ENCODE measurements at places on chromosomes 7 and 10.

DNA sequence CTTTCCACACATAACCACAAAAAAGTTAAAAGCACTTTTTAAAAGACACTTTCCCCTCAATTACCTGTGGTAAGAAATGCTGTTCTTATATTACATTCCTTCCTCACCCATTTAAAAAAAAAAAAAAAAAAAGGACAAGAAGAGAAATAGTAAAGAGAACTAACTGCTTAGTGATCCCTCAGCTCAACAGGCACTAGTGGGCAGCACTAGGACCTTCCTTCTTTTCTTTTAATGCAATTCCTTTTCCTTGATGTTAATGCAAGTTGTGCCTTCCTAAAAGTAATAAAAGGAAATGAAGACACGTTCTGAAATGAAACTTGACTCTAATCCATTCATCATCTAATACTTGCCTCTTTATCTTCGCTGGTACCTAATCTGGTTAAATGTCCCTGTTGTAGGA is 189.7 kb downstream of the TCF7L2 start:
- DNase-seq, result no peak

DNA sequence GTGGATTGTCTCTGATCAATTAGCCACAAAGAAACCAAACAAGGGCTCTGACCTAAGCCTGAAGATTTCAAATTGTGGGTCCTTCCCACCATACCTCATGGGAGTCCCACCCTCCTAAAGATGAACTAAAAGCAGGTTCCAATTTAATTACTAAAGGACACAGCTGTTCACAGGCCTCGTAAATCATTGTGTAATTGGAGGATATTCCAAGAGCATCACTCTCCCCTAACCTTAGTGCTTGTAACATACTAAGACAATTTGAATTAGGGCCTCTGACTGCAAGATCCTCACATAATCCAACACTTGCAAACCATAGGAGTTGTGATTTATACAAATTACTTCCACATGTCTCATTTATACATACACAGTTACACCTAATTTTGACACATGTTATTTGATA is 44.4 kb downstream of the FOXI2 start:
- no peak for DNase-seq

DNA sequence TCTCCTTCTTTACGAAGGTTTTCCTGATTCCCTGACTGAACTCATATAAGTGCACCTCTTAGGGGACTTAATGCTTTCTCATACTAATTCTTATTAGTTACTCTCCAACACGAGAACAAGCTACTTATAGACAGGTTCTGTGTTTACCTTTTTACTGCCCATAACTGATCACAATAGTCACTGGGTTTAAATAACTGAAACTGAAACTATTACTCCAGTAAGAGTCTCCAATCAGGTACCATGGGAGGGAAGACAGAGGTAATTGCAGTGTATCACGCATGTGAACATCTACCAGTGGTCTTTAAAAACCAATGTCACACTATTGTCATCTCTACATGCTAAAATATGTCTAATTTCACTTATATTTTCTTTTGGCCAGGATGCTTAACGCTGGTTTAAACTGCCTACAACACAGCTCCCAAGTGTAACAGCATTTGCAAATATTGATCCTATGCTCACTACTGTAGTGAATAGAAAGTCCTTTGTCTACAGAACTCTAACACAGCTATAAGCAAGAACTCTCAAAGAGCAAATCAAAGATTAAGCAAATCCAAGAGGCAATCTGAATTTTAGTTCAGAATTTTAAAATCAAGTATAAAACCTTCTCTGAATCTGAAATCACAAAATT is 3.6 kb downstream of the GDI2 start:
- no peak for DNase-seq

DNA sequence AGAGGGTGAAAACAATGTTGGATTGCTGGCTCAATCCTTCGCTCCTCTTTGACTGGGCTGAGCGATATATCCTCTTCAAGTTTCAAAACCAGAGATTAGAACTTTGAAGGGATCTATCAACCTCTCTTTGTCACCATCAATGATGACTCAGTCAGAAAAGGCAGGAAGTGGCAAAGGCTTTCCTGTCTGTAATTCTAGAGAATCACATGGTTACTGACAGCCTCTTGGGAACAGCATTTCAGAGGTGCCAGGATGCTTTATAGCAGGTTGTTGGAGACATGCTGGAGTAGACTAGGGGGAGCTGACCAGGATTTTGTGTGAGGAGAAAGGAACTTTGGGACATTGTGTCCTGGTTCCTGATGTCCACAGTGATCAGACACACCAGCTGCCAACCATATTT is 81.3 kb downstream of the PRKCQ start:
- no peak for DNase-seq

GRCh38 chr7:2196381-2197378 is 36.1 kb downstream of the MAD1L1 start:
- no peak for DNase-seq

DNA sequence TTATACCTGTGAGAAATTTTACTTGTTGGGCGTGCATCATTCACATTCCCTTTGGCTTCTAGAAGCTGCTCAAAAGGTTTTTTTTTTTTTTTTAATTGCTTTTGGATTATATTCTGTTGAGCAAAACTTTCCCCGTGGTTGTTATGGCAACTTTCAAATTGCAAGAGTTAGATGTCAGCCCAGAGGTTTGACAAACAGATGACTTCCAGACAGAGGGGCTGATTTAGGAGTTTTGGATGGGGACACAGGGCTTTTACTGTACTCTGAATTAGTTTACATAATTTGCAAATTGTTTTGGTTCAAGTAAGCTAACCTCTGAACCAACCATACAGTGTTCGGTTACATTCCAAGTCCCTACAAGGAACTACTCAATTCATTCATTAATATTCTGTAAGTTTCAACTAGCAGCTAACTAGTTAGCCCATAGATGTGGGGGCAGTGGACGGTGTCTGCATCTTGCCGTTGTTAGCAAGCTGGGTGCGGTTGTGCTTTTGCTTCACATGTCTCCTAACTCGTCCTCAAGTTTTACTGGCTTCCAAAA is 66.4 kb upstream of the JAZF1 start:
- no peak for DNase-seq

DNA sequence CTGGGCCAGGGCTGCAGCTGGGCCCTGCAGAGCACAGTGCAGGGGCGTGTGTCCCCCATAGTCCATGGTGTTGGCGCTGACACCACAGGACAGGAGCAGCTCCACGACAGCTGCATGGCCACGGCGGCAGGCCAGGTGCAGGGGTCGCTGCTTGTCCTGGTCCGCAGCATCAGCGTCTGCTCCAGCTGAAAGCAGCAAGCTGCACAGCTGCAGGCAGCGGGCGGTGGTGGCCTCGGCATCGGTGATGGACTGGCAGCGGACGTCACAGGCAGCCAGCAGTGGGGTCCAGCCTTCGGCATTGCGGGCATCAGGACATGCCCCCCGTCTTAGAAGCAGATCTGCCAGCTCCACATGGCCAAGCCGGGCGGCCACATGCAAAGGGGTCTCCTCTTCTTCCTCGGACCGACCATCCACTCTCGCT is 6.0 kb downstream of the ASB10 start:
- DNase-seq, result no peak

GRCh38 chr7:155471718-155472117 is 13.8 kb downstream of the EN2 start:
- no peak for DNase-seq

- no peak for DNase-seq
Observed at GRCh38 chr7:117993377-117994003, 120.2 kb upstream of the CTTNBP2 start.

DNA sequence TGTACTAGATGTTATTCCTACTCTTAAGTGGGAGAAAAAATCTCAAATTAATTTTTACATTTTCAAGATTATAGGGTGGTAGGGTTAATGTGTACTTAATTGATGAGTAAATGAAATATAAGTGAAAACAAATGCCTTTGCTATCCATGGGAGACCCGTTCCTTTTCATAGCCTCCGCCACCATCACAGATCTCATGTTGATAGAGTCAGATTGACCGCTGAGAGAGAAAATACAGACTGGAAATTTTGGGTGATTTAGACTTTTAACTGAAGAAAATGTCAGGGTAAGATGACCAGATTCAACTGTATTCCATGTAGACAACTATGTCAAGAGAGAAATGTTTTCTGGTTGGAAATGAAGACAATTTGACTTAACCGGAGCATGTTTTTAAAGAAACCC is 446.2 kb downstream of the AUTS2 start:
- DNase-seq, result no peak

DNA sequence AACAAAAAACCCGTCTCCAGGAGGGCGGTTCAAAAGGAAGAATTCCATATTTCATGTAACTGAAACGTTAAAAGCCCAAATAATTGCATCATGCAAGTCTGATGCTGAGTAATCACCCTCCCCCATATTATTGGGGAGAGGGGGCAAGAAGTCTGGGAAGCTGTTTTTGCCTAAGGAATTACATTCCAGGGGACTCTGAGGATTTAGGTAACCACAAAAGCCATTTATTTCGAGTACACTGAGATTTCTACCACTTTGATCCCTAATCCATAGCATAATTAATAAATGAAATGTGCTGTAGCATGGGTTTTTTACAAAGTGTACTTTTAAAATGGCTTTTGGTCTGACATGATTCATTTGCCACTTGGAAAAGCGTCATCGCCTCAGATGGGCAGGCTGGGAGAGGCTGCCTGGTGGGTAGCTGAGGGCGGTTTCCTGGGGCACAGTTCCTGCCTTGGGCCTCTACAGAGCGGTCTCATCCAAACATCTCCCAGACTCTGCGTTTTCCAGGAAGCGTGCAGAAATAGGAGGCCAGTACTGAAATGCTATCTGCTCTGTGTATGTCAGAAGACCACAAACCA is 106.5 kb downstream of the TCF7L2 start:
- no peak for DNase-seq

DNA sequence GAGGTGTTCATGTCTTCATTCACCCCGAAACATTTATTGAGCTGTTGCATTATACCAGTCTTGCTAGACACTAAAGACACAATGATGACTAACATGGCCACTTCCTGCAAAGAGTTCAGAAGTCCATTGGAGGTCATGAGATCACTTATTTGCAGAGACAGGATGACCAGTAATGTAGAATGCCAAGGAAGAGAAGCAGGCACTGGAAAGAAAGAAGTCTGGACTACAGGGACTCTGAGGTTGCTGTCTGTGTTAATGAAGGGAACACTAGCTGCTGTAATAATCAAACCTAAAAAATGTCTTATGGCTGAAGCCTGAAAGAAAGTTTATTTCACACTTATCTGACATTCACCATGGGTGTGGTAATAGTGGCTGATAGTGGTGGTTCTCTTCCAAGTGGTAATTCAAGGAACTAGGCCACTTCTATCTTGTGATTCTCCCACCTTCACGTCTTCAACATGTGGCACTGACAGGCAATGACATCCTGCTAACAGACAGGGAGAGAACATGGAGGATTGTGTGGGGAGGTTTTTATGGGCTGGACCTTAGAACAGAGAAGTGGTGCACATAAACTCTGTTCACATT is 89.2 kb upstream of the MKLN1 start:
- no peak for DNase-seq

- no peak for DNase-seq
Observed at GRCh38 chr7:93365341-93365740, 133.2 kb downstream of the VPS50 start.

- DNase-seq, result no peak
Observed at GRCh38 chr7:159144758-159145489, at the start of gene VIPR2. VIPR2 (minus strand) TSS chr7:159144867; CDS start chr7:159144771, 96 bp downstream.

DNA sequence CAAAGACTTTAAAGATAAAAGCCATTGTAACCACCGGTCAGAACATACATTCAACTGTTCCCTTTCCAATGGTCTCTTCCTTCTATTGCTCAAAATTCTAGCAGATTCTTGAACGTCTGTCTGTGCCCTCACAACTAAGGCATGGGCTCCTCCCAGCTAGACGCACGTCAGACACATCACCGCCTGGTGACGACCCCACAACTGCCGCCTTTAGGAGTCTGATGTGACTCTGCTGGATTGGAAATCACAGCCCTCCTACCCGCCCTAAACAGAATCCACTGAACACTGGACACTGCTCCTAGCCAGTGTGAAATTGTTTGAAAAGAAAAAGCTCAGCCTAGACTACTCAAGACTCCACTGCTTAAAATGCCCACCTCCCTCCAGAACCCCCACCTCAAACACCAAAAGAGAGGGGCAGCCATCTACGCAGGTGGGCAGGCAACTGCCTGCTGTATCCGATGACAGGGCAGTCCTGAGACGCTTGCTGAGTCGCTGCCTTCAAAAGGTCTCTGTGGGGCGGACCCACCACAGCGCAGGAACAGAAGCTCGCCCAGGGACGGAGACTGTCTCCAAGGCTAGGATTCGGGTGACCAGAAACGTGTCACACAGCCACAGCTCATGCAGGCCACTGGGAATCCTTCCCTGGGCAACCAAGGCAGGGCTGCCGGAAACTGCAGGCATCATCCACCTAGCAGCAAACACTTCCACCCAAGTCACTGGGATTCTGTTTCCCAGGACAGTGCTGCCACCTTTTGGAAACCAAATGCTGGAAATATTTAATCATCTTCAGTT is 34.7 kb downstream of the GSDME start:
- no peak for DNase-seq

DNA sequence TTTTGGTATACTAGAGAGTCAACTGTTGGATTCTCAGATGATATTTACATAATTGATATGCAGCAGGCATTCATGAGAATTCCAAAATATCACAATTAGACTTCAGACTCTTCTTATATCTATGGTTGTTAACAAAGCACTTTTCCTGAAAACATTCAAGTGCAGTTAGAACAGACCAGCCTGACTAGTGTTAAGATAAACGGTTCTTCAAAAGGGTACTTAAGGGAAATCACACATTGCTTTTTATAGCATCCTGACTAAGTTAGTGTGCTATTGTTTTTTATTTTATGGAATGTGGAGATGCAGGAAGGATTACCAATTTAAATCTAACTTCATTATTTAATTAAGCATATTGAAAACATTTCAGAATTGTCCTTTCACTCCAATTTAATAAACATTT is 405.1 kb downstream of the PLXDC2 start:
- no peak for DNase-seq

DNA sequence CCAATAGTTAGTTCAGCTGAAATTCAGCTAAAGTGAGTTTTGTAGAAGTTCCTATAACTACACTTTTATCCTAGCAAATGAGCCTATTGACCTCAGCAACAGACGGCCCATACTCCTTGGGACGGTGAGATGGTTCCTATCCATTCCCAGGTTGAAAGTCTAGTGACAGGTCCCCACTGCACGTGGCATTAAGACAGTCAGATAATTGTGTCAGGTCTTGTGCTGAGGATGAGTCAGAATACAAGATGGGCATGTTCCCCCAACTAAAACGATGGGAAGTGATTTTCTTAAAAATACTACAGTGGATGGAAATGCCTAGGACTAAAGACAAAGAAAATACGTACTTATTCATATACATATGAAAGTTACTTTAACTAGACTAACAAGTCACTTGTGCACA is 2.1 kb downstream of the CAV1 start:
- DNase-seq, result no peak

DNA sequence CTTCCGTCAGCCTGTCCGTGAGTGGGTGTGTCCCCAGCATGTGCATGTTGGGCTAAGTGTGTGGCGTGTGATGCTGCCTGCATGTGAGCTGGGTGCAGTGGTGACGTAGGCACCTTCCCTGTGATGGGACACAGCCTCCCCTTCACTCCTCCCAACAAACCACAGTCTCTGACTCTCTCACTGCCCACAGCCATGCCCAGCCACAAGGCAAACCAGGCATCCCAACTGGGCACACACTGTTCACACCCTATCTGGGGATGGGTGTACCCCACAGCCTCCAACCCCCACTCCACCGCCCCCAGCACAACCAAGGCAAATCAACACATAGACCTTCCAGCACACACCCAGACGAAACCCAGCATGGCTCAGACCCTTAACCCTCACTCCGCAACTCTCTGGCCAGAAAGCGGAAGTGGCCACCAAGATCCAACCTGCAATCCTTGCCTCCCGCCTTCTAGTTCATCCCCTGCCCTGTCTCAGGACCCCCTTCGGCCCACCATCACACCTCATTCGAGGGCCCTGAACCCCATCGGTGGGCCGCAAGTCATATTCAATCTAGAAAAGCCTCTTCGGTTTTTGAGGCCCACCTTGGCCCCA is 10.4 kb downstream of the PSD start:
- no peak for DNase-seq
